ENCODE measurements at places on chromosomes 6 and 20. TPM values are rescaled to one million over a fixed set of nuclear protein-coding genes. Genes with fewer than 3 reads are reported as not detected.

Gene SYNE1
- 51.5 TPM for total RNA-seq

Gene SPAG4
- 0.91 TPM for total RNA-seq

Gene KHDC3L
- total RNA-seq = not detected

Gene GMDS
- total RNA-seq = 5.0 TPM

Gene MYH7B
- total RNA-seq = 1.6 TPM

Gene LCA5
- 1.4 TPM for total RNA-seq

Gene HLA-DOA
- total RNA-seq = 0.68 TPM

Gene THBD
- 9.0 TPM for total RNA-seq

Gene NDUFAF4
- total RNA-seq = 63.9 TPM

Gene ZNF318
- 11.7 TPM for total RNA-seq

Gene HMGCLL1
- total RNA-seq = 1.4 TPM

Gene COL10A1
- total RNA-seq = not detected

Gene SLC4A11
- total RNA-seq = 3.3 TPM

Gene AKAP12
- 7.5 TPM for total RNA-seq

Gene SLC22A1
- 0.78 TPM for total RNA-seq

Gene SLC13A3
- 0.41 TPM for total RNA-seq

Gene RRAGD
- 53.6 TPM for total RNA-seq

Gene DXO
- 5.8 TPM for total RNA-seq

Gene ATP6V1G2
- total RNA-seq = 1.8 TPM

Gene DSP
- total RNA-seq = 0.85 TPM

Gene ZSCAN23
- not detected for total RNA-seq

Gene RAD21L1
- total RNA-seq = not detected

Gene EYS
- not detected for total RNA-seq

Gene IL20RA
- total RNA-seq = 0.32 TPM

Gene CALHM4
- not detected for total RNA-seq

Gene FAM50B
- total RNA-seq = 4.4 TPM

Gene KIF25
- total RNA-seq = not detected

Gene RXRB
- total RNA-seq = 24.9 TPM

Gene POLR1H
- 41.6 TPM for total RNA-seq

Gene LKAAEAR1
- not detected for total RNA-seq

Gene COL12A1
- total RNA-seq = 30.5 TPM

Gene MYBL2
- total RNA-seq = not detected

Gene ACTL10
- total RNA-seq = 0.22 TPM

Gene RNF217
- total RNA-seq = 10.8 TPM

Gene STMND1
- total RNA-seq = not detected

Gene IRF4
- total RNA-seq = 0.26 TPM

Gene PRSS35
- total RNA-seq = not detected

Gene HLA-DPA1
- 6.8 TPM for total RNA-seq

Gene MEI4
- total RNA-seq = not detected

Gene FRK
- 1.7 TPM for total RNA-seq

Gene SLC17A3
- total RNA-seq = 0.22 TPM

Gene OPRM1
- not detected for total RNA-seq

Gene PCIF1
- 32.1 TPM for total RNA-seq

Gene TM9SF4
- total RNA-seq = 21.5 TPM

Gene YWHAB
- 73.2 TPM for total RNA-seq

Gene PNPLA1
- not detected for total RNA-seq

Gene HEY2
- total RNA-seq = 5.9 TPM

Gene TCF21
- total RNA-seq = 0.41 TPM

Gene FAM209B
- total RNA-seq = not detected

Gene ARMC2
- total RNA-seq = 0.20 TPM

Gene DOK5
- 12.7 TPM for total RNA-seq

Gene MUCL3
- not detected for total RNA-seq

Gene CTAGE9
- total RNA-seq = not detected

Gene TBX18
- 1.2 TPM for total RNA-seq

Gene BTNL2
- total RNA-seq = not detected
